Stimulated activated CD4-positive, alpha-beta T cell treated with anti-CD3 and anti-CD28 coated beads, Interleukin-1b, Interleukin-23, amount 100 ng/mL, for 24 hours (primary cell): ENCODE measurements at places on chromosomes 11 and 22.

- no peak for DNase-seq
Measured at GRCh38 chr22:35124691-35125219, 58.8 kb downstream of the ISX start.

GRCh38 chr11:68010090-68011041, at the start of gene ALDH3B1:
Gene ALDH3B1, plus strand, starts transcription at chr11:68010327. Its CDS starts 4,971 bp downstream, at chr11:68015298.
- DNase-seq: no peak

GRCh38 chr11:116895048-116895757, 57.8 kb upstream of the APOA1 start:
- no peak for DNase-seq

DNA sequence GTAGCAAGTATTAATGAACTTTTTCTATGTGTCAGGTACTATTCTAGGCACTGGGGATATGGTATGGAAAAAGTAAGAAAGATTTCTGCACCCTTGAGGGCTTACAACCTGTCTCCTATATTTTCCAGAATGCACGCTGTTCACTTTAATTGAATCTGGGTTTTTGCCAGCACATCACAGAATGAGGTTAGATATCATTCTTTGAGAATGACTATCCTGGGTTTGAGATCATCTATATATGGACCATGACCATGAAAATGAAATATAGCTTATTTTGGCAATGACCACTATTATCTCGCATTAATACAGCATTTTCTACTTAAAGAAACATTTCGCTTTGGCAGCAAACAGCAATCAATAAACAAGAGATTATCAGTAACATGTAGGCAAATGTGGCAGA, 46.9 kb downstream of the C11orf71 start:
- no peak for DNase-seq

GRCh38 chr11:130786586-130786985, 129.7 kb downstream of the SNX19 start:
- DNase-seq: no peak

GRCh38 chr11:78467931-78468330, 50.3 kb upstream of the GAB2 start:
- no peak for DNase-seq

DNA sequence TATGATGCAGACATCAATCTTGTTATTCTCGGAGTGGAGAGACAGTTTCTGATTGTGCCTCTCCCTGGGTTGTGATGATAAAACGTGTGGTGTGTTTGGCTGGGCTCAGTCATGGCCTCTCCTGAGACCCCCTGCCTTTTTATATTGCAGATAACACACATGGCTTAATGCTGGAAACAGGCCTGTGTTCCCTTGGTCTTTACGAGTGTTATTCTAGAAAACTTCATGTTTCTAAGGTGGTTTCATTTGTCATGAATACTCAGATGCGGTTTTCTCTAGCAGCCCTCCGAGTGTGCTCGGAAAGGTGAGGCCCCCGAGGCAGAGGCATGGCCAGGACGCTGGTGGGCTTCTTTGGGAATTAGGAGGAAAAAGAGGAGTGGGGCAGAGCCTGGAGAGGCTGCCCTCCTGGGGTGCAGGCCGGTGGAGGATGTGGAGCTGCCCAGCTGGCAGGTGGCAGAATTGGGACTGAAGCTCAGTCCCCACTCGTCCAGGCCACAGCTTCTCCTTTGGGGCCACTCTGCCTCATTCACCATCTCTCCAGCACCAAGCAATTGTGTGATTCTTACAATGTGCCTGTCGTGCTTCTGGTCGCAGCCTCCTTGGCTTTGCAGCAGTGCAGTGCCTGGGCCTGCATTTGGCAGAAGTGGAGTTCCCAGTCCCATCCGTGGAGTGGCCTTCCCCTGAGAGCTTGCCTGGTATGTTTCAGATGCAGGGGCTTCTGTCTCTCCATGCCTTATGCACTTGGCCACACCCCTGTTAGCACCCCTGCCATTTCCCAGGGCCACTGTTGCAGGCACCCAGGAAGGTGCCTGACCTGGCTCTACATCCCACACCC, 309.6 kb downstream of the TBC1D22A start:
- DNase-seq: no peak

DNA sequence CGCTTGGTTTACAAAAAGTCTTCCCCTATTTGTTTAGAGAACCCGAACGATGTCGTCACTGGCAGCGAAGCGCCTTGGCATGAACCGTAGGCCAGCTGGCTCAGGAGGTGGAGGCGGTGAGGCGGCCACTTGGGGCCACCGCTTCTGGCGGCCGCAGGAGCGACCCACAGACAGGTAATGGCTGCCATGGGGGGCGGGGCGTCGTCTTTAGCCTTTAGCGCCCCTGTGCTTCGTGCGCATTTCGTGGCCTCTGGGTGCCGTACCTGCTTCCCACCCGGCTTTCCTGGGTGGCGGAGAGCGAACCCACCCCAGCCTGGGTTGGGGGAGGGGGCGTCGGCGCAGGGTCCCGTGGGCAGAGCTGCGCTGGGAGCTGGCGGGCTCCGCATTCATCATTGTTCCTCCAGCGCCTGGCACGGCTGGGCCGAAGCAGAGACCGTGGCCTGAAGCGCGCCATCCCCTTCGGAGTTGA, 469 bp upstream of the OSBP2 start:
- DNase-seq: peak; percentile 21
